ENCODE measurements at places on chromosomes 16 and 17.

GRCh38 chr16:12362482-12363458, 386.2 kb downstream of the SNX29 start:
- H3K27me3 ChIP-seq, result no peaks in the 10 kb centered on the region
- H3K27ac ChIP-seq, result no peak overlapping the region
- peaks cover 6% of the 10 kb centered on the region for H3K36me3 ChIP-seq
- H3K4me3 ChIP-seq, result no peak overlapping the region

GRCh38 chr16:59683709-59684108, 949.6 kb upstream of the GOT2 start:
- no peak overlapping the region for H3K4me3 ChIP-seq
- no peak overlapping the region for H3K27ac ChIP-seq
- no peak for DNase-seq
- H3K27me3 ChIP-seq, result no peaks in the 10 kb centered on the region

- peaks cover 2% of the 10 kb centered on the region for H3K36me3 ChIP-seq
- no peak overlapping the region for H3K4me3 ChIP-seq
- no peak for DNase-seq
Observed at GRCh38 chr17:36939802-36940312, 2.6 kb downstream of the LHX1 start.

DNA sequence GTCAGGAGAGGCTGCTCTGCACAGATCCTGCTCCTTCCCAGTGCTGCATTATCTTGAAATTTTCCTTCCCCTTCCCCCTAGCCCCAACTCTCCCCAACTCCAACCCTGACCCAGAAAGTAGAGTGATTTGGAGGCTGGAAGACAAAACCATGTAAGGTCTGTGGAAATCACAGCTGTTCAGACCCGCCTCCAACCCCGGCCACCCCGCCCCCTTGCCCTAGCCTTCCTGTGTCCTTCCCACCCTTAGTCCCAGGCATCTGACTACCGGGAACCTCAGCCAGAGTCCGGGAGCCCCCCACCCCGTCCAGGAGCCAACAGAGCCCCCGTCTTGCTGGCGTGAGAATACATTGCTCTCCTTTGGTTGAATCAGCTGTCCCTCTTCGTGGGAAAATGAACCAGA, at the start of gene AOC3:
Gene AOC3 (plus strand): TSS at position 246 of the 400 bp plus-strand sequence. CDS start 145 bp downstream, at position 391.
- no peak for DNase-seq
- H3K4me1 ChIP-seq, result peaks cover 2% of the 10 kb centered on the region
- no peak within 1 kb of the TSS for H3K4me3 ChIP-seq
- H3K27ac ChIP-seq, result no peak within 1 kb of the TSS
- H3K36me3 ChIP-seq, result no peaks in the 10 kb centered on the region

GRCh38 chr16:80006241-80007215, 406.0 kb upstream of the MAF start:
- DNase-seq, result no peak
- no peak overlapping the region for H3K27ac ChIP-seq
- no peaks in the 10 kb centered on the region for H3K4me1 ChIP-seq
- no peak overlapping the region for H3K4me3 ChIP-seq
- no peaks in the 10 kb centered on the region for H3K36me3 ChIP-seq

GRCh38 chr17:38844261-38844757, 9.2 kb downstream of the RPL23 start:
- peaks cover 12% of the 10 kb centered on the region for H3K4me1 ChIP-seq
- DNase-seq, result no peak
- no peak overlapping the region for H3K4me3 ChIP-seq
- H3K27me3 ChIP-seq, result no peaks in the 10 kb centered on the region
- no peak overlapping the region for H3K27ac ChIP-seq
